Fibroblast of skin of right quadriceps (primary cell): ENCODE measurements at places on chromosomes 2 and 18.

DNA sequence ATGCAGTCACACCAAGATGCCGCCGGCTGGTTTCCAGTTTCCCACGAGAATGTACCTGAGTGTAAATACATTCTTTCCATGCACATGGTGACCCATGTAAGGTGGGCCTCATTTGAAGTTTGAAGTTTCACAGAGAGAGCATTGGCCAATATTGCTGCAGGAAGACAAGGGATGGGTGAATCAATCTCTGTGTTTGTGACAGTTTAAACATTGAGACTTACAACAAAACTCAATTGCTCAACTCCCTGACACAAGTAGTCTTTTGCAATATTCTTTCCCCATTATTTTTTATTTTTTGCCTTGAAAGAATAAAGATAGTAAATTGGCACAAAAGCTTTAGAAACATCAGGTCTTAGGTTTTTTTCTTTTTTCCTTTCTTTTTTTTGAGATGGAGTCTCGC, 5.1 kb downstream of the SERPINB2 start:
- DNase-seq = no peak

DNA sequence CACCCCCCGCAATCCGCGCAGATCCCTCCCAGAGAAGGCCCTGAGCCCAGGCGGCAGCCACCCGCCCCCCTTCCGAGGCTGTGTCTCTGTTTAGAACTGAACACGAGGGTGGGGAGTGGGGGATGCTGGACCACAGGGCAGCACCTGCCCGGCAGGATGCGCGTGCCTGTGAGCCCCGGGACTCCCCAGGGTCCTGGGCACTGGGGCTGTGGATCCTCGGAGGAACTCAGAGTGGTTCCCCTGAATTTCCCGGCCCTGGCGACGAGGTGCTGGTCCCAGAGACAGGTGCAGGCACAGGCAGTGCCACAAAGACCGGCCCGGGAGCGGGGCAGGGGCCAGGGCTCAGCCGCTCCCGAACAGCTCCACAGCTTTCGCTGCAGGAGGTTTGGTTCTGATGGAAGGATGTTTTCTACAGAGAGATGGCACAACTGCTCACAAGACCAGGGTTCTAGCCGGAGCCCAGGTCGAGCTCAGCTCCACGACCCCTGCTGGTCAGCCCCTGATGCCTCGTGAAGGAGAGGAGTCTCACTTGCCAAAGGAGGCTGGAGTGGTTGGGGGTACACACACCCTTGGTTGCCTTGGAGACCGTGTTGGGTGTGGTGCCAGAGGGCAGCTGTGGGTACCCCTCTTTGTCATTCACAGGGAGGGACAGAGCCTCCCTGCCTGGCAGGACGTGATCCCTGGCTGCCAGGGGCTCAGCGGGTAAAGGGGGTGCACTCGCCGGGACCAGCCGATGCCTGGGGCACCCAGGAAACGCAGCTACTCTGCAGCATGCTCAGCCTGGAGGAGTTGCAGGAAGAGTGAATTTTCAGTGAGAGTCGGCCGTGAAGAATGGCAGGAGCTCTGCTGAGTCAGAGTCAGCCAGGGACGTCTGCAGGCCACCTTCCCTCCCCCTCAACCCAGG, 4.4 kb upstream of the NEU4 start:
- peak; percentile 64 for DNase-seq

GRCh38 chr2:15753233-15753798, 161.6 kb downstream of the DDX1 start:
- no peak for DNase-seq

DNA sequence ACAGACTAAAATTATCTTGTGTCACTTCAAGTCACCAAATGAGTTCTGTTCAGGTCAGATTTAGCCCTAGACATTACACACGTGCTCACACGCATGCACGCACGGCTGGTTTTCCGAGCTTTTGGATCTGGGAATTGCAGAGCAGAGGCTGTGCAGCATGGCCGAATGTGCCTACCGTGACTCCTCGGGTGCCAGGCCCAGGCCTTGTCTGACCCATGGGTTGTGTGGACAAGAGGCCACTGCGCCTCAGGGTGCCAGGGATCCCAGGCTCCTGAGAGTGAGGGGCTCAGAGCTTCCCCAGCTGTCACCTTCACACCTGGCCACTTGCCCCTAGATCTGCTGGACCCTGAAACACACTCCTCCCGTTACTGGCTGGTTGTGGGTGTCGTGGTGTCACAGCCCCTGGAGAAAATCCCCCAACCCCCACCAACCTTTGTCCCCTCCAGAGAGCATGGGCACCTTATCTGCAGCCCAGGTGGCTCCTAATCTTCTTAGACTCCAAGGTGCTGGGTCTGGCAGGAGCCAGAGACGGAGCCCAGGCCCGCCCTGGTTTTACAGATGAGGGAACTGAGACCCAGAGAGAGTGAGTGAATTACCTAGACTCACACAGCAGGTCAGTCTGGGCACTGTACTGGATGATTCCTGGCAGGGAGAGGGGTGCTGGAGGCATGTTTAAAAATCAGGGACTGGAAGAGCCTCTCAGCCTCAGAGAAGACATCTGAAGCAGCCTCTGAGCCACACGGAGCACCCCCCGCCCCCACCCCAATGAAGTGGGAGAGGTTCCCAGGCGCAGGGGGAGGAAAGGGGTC, 56.8 kb downstream of the ATOH8 start:
- DNase-seq = no peak

DNA sequence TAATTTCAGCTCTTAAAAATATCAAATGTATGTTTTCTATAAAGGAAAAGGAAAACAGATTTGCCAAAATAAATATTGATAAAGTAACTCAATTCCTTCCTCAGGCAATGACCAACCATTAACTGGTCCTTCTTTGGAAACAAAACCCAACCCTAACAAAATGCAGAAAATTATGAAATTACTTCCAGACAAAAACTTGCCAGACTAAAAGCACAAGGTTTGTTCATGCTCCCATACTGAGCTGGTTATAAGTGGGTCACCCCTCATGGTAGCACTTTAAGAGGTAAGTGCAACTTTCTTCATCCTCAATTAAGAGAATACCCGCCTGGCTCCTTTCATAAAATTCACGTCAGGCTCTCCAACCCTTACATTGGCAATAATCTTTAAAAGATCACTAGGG, 31.1 kb upstream of the TTC32 start:
- DNase-seq = no peak

GRCh38 chr2:110677080-110677479, 783 bp downstream of the BUB1 start:
- DNase-seq = no peak

DNA sequence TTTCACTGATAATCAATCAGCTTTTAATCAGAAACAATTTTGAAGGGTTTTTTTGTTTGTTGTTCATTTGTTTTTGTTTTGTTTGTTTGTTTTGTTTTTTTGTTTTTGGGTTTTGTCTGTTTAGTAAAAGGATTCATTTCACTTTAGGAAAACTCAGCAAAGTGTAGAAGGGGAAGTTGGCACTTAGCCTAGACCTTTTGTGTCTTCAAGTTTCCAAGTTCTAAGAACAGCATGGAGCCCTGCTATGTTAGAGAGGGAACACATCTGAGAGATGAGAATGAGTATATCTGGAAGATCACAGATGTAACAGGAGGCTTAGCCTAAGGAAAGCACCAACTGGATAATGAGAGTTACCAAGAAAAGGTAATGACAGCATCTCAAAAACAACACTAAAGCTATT, 501.5 kb downstream of the ERBB4 start:
- DNase-seq = no peak

DNA sequence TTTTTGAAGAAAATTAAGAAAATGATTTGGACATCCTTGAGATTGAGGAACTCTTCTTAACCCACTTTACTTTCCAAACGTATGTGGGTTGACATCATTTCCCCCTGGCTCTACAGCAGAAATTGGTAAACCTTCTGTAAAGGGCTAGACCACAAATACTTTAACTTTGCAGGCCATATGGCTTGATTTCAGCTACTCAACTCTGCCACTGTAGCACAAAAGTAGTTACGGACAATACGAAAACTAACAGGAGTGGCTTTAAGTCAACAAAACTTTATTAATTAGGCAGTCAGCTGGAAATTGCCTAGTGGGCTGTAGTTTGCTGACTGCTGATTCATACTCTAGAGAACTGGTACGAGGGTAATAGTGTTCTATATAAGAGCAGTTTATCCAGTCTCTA, 83.2 kb upstream of the DTNB start:
- no peak for DNase-seq

DNA sequence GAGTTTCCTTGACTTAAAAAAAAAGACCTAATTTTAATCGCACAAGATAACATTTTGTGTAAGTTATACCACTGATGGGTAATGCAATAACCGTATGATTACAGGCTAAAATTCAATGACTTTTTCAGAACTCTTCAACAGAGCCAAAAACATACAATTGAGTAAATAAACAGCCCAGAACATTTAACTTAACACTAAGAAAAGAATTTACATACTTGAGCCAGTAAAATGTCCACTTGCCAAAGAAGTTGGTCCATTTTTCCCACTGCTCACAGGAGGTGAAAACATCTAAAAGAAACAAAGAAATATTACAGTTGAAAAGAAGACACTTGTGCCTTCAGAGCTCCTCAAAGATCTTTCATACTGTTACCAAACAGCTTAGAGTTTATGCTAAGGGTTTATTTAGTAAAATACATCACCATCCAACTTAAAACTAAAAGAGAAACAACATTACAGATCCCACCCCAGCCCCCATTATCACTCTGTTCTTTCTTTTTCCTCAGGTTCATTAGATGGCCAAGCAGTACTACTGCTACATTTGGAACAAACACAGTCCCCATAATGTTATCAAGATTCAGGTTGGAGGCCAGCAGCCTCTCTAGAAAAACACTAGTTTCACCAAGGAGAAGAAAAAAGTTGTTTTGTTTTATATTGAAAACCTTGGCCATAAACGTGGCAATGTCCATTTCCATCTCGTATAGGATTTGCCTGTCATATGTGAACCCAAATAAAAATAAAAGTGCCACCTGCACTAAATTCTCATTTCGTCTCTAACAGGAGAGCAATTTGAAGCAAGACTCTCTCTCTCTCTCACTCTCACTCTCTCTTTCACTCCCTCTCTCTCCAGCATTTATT, 2.7 kb downstream of the TCF4 start:
- DNase-seq = no peak

DNA sequence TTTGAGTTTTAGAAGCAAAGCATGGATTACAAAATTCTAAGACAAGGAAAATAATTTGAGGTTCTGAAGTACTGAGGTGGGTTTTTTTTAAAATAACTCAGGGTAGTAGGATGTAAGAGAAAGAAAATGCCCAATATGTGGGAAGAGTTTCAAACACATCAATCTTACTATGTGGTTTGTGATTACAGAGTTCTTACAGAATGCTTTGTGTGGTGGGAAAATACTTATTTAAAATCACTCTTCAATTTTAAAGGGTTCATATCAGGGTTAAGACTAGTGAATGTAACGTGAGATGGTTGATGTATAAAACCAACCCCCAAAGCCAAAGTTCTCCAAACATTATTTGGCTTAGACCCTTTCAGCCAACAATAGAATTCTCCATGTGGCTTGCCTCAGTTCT, 173.5 kb downstream of the UBE2E3 start:
- DNase-seq = peak; percentile 22

DNA sequence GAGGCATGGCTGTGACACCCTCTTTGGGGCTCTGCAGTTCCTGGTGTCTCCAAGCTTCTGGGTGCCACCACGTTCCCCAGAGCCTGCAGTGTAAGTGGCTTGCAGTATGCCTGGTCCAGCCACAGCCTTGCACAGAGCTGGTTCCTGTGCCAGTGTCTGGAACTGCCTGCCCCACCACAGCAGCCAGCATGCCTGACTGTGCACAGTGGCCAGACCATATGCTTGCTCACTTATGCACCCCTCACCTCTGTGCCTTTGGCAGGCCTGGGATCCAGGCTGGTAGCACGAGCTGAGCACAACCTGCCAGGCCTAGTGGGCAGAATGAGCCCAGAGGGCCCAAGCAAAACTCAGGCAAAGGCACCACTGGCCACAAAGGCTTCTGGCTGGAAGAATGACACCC, 154.1 kb downstream of the DPP4 start:
- DNase-seq = no peak

GRCh38 chr2:237588044-237588696, 2.4 kb downstream of the RAB17 start:
- no peak for DNase-seq

- DNase-seq = no peak
Observed at GRCh38 chr2:210387074-210387473, 72.1 kb upstream of the MYL1 start.

- no peak for DNase-seq
Observed at GRCh38 chr18:72720116-72720515, 147.7 kb downstream of the NETO1 start.

DNA sequence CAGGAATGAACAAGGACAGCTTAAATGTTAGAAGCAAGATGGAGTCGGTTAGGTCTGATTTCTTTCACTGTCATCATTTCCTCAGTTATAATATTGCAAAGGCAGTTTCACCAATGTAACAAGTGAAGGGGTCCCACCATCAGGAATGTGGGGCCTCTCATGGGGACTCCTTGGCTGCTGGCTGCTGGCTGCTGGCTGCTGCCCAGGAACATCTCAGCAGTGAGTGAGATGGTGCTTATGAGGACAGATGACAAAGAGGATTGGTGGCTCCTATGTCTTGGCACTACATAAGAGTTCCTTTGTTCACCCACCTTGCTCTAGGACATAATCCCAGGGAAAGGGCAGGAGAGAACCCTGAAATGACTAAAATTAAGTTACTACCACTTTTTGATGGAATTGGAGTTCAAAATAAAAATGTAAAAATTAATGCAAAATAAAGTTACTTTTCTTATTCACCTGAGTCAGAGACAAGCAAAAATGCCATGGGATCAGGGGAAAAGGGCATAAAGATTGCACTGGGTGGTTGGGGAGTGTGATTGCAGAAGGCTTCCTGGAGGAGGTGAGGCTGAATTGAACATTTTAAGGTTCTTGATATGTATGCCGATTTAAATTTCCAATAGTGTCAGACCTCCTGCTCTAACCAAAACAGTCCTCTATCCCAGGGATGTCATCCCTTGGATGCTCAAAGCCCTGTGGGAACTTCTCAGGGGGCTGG, 23.4 kb downstream of the TMEM177 start:
- no peak for DNase-seq

DNA sequence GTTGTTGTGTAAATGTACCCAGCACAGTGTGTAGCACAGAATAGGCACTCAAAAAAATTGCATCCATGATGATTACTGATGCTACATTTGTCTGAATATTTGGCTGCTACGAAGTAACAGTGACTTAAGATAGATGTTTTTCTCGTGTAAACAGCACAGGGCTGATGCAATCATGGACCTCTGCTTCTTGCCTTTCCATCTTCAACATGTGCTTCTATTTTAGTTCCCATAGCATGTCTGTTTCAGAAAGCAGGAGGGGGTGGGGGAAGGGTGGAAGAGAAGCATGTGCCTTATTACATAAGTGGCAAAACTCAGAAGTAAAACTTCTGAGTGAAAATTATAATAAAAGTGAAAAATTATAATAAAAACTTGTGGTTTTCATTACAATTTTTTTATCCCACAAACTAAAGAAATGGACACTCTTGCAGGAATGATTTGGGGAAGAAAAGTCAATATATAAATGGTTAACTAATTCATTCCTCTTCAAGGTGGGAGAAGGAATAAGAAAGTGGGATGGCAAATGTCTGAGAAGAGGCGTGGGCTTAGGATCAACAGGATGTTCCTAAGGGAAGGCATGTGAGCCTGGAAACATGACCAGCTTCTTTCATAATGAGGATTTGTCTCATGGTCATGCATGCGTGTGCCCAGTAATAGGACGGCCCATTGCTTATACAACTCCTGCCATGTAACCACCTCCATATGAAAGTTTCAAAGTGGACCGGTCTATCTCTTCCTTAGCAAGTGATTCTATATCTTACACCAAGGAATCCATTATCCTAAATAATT, 27.2 kb downstream of the CCBE1 start:
- DNase-seq = peak; percentile 85

GRCh38 chr2:173407646-173408045, 53.0 kb downstream of the CDCA7 start:
- peak; percentile 56 for DNase-seq

- DNase-seq = no peak
Observed at GRCh38 chr2:110783196-110783873, 51.0 kb downstream of the ACOXL start.
